Epithelial cell of proximal tubule (primary cell): ENCODE measurements at places on chromosomes 12 and 14. TPM values are rescaled to one million over a fixed set of nuclear protein-coding genes. Genes with fewer than 3 reads are reported as not detected.
A peak's percentile ranks its signal among the peaks of the same experiment; 100 is the strongest.

Gene VSX2
- total RNA-seq: not detected in 2 replicates

Gene BBS10
- total RNA-seq: 4.7 and 8.2 TPM in 2 replicates

Gene LRP1-AS
- total RNA-seq: not detected in 2 replicates

DNA sequence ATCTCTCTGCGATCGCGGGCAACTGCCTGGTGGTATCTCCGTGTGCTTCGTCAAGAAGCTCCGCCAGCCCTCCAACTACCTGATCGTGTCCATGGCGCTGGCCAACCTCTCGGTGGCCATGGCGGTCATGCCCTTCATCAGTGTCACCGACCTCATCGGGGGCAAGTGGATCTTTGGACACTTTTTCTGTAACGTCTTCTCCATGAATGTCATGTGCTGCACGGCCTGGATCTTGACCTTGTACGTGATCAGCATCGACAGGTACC, 1.6 kb upstream of the HEBP1 start:
- no peak for DNase-seq

DNA sequence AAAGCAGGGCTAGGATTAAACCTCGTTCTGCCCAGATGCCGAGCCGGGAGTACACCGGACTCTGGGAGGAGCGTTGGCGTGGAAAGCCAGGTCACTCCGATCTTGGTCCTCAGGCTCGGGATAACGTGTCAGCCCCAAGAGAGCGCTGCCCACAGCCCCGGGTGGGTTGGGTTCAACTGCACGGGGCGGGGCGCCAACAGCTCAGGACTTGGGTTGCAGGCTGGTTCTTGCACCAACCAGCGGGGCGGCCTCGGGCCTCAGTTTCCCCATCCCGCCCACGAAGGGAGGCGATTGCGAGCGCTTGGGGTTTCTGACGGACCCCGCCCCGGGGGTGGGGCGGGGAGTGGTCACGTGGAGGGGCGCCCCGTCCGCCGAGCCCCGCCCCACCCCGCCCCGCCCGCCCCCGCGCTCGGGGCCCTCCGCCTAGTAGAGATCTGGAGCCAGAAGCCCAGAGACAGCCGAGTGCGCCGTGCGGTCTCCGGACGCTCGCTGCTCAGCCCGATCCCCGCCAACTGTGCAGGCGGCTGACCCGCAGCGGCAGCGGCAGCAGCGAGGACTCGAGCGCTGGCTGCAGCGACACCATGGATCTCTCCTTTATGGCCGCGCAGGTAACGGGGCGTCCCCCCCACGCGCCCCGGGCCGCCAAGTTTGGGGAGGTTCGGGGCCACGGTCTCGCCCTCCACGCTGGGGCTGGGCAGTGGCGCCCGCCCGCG, at the start of gene C14orf132:
C14orf132 (plus strand) TSS at position 443 of the 713 bp plus-strand sequence; CDS start at position 582, 139 bp downstream.
- DNase-seq: no peak

DNA sequence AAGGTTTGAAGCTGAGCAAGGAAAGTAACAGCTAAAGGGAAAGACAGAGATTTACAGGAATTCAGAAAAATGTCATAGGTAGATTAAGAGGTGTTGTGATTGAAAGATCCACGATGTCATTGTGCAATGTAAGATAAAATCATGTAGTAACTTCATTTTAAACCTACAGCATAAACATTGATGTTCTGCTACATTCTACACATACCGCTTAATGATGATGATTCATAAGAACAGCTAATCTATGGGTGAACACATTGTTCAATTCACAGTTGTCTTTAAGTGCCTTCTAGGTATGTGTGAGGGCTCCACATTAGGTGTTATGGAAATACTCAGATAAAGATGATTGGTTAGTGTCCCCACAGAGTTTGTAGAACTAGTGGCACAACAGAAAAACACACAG, 170.9 kb downstream of the GRIP1 start:
- DNase-seq: no peak

DNA sequence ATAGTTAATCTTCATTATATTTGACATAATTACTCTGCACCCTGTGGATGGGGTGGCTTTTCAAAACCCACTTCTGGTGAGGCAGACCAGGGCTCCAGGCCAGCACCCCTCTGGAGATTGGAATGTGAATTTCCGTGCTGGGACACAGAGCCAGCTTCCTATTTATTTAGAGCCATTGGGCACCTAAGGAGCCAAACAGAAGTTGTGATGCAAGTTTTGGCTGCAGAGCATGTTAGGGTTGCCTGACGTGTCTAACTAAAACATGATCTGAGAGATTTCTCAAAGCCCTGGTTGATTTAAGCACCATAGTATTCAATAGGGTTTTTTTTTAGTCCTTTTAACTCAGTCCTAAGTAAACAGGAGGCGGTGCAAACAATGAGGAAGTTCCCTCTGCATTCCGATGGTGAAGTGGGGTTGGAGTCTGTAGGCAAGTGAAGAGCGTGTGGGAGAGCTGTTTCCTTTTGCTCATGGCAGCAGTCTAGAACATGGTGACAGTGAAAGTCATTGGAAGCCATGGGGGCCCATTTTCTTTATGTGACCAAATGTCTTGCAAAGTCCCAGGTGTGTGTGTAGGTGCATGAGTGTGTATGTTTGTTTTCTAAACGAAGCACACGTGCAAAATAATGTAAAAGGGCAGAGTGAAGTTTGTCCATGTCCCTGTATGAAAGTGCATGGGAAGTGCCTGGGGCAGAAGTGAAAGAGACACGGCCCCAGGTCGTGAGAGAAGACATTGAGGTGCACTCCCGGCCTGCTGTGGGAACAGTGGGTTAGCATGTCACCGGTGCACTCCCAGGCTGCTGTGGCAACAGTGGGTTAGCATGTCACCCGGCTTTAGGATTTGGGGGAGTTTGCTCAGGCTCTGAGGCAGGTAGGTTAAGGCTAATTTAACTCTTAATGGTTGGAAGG, 117.7 kb downstream of the PRKCH start:
- no peak for DNase-seq

- DNase-seq: no peak
Observed at GRCh38 chr14:93033983-93034670, 81.6 kb downstream of the ITPK1 start.

DNA sequence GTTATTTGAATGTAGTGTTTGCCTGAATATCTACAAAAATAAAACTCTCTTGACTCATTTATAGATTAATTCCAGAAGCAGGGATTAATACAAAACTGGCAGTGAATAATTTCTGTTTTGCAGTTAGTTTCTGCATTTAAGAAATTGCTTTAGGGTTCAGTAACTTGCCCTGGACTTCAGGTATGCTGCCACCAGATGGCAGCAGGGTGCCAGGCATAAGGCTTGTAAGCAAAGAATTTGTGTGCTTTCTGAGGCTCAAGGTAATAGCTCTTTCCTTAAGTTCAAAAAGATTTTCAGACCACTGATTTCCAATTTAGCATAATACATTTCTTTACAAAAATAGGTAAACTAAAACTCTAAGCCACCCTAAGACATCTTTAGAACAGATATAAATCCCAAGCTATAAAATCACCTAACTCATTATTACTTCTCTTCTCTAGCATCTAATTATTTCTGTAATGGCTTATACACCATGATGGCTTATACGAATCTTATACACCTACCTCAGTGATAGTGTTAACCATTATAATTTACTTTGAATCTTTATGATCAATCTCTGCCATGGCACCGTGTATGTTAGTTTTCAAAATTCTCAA, 398.3 kb downstream of the APAF1 start:
- peak; percentile 20 for DNase-seq

DNA sequence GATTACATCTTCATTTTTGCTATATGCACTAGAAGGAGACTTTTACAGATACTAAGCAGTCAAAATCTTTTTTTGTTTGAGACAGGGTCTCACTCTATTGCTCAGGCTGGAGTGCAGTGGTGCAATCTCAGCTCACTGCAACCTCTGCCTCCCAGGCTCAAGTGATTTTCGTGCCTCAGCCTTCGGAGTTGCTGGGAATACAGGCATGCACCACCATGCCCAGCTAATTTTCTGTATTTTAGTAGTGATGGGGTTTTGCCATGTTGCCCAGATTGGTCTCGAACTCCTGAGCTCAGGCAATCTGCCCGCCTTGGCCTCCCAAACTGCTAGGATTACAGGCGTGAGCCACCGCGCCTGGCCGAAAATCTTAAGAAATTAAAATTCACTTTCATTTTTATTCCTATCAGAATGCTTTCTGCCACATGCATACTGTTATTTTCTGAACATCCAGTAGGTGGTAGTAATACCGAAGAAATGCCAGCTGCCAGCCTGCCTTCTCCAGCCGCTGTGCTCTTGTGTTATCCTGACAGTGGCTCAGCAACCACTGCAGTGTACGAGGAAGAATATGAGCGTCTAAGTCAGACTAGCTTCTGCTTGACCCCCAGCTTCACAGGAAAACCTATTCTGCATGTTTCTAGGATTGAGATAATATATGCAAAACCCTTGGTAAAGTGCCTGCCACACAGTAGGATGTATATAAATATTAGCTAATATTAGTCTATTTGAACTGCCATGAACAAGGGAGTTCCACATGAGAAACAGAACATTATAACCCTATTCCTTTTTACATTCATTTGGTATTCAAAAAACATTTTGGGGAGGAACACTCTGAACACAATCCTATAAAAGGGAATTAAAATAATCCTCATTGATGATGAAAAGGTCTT, 54.2 kb downstream of the RPAP3 start:
- DNase-seq: peak; percentile 13

DNA sequence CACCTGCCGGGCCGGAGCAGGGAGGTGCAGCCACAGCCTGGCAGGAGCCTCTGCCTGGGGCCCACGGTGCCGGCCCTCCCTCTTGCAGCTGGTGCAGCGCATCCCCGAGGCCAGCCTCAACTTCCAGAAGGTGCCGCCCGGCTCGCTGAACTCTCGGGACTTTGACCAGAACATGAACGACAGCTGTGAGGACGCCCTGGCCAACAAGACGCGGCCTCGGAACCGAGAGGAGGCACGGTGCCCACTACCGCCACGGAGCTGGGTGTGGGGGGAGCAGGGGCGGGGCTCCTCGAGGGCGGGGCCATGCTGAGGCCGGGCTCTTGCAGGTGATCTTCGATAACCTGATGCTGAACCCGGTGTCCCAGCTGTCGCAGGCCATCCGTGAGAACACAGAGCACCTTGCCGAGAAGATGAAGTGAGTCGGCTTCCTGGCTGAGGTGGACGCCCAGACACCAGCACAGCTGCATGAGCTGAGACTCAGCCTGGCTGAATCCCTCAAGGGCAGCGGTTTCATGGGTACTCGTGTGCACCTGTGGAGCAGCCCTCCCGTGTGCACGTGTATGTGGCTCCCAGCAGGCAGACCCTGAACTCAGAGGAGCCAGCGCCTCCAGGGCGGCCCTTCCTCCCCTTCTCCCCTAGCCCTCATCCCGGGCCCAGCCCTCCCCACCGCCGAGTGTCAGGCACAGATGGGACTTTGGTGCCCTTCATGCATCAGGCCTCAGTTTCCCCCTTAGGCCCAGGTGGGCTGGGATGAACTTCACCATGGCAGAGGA, 28.6 kb downstream of the CEP170B start:
- DNase-seq: no peak

DNA sequence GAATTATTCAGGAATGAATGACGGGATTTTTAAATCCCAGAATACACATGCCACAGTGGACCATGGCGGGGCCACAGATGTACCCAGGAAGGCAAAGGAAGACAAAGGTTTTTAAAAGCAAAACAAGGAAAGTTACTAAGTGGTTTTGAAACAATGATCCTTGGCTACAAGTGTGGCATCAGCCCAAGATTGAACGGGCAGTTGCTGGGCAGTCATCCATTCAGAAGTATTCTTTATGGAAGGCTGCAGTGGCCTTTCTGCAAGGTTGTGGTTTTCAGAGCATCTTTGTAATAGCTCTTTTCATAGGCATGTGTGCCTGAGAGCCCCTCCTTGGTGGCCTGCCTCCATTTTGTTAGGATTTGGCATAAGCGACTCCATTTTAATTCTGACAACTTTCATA, 13.4 kb upstream of the IFI27 start:
- DNase-seq: no peak

DNA sequence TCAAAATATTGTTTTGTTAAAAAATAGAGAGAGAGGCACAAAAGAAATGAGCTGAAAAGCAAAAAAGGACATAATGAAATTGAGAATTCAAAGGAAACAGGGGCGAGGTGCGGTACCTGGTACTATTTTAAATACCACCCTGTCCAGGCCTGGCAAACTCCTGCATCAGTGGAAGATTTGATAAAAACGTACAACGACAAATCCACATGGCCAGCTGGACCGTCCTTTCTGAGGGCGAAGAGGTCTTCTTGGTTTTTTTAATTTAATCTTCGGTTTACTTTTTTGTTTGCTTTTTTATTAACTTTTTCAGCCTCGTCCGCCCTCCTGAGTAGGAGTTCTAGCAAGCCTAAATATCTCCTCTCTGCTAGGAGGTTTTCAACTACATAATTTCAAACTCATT, 11.9 kb downstream of the BCL11B start:
- no peak for DNase-seq

GRCh38 chr14:74855021-74855420, 20.9 kb downstream of the PROX2 start:
- DNase-seq: no peak
